NCI-H2029 (cell line): ENCODE measurements at places on chromosomes 12 and 14.

- peak; percentile 1 for DNase-seq
These were observed 1.1 kb downstream of the SMIM10L1 start for GRCh38 chr12:11171969-11172675.

DNA sequence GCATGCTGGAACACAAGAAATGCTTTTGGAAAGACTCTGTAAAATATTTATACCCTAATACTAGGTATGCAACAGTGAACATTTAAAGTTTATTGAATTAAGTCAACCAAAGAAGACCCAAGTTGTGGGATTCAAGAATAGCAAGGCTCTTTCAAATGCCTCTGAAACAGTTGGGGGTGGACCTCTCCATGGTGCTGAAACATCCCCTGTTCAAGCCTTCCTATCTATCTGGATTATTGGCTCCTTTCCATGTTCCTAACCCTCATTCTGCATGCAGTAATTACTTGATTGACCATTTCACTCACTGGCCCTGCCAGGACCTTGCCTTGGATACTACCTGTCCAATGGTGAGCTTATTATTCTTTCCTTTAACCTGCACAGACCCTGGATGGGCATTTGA, 349.7 kb downstream of the NRXN3 start:
- DNase-seq = no peak

- no peak for DNase-seq
These were observed 80.7 kb downstream of the SLC25A47 start for GRCh38 chr14:100403802-100404365.

- no peak for DNase-seq
These were observed 468.7 kb upstream of the SOX5 start for GRCh38 chr12:24418157-24418556.

- no peak for DNase-seq
These were observed 10.7 kb upstream of the WDR89 start for GRCh38 chr14:63652406-63652805.

DNA sequence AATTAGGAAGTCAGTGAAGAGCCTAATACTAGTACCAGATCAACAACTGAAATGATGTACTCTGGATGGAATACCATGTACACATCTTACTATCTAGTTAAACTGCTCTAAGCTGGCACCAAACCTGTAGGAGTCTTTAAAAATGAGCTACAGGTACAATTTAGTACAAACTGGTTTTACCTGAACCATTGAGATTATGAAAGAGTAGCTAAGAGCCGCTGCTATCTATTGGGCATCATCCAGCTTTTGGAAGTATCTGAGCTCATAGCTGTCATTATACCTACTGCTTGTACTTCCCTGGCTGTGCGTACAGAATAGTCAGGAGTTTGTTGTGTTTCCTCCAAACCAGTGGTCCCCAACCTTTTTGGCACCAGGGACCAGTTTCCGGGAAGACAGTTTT, 12.4 kb downstream of the TBC1D30 start:
- DNase-seq = peak; percentile 64

DNA sequence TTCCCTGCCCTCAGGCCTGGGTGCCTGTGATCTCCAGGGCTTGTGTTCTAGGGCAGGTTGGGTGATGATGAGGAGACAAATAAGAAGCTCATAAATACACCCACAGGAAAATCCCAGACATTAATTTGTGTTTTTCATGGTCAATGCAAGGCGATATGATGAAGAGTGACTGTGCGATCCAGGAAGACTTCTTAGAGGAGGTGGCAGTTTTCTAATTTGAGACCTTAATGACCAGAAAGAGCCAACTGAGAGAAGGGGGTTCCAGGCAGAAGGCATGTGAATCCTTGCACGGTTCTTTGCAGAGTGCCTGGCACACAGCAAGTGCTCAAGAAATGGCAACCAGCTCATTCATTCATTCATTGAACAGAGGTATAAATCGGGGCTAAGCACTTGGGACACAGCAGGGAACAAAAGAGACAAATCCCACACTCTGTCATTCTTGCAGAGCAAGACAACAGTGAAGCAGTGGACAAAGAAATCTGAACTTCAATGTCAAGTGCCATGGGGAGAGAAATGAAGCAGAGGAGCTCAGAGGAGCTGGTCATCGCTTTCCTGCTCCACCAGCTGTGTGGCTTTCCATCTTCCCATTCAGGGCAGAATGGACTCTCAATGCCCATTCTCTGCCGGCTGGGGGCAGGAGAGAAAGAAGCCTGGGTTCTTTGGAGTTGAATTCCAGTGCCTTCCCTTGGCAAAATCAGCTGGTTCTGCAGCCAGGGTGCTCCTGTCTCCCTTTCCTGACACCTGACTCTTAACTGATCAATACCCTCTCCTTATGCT, 128.3 kb downstream of the AACS start:
- no peak for DNase-seq

- DNase-seq = no peak
These were observed 205.2 kb upstream of the RTL1 start for GRCh38 chr14:101108579-101109346.

- DNase-seq = peak; percentile 50
These were observed 66.0 kb downstream of the ANO4 start for GRCh38 chr12:100860611-100861010.

DNA sequence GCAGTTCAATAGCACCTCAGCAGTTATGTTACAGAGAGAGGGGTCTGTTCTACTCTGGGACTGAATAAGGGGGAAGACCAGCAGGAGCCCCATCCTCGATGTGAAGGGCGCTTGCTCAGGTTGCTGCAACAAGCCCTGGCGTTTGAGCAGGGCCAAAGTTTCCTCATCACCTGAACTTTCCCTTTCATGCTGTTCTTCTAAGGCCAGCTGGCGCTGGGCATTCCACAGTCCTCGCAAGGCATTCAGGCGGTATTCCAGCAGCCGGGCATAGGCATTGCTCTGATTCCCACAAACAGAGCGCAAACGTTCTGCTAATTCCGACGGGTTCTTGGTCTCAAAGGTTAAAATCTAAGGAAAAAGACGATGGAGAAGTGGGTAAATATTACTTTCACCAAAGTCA, 62.8 kb downstream of the HECTD4 start:
- DNase-seq = no peak

- peak; percentile 95 for DNase-seq
These were observed at the start of gene ARF3 for GRCh38 chr12:48957141-48958048. ARF3 (minus strand) TSS chr12:48957487; CDS start chr12:48941095, 16,392 bp downstream.

GRCh38 chr14:36222952-36223468, 46.5 kb upstream of the PTCSC3 start:
- no peak for DNase-seq

GRCh38 chr12:130640496-130640895, 75.6 kb downstream of the RIMBP2 start:
- no peak for DNase-seq

- no peak for DNase-seq
These were observed 53.0 kb downstream of the SAV1 start for GRCh38 chr14:50615056-50615455.

DNA sequence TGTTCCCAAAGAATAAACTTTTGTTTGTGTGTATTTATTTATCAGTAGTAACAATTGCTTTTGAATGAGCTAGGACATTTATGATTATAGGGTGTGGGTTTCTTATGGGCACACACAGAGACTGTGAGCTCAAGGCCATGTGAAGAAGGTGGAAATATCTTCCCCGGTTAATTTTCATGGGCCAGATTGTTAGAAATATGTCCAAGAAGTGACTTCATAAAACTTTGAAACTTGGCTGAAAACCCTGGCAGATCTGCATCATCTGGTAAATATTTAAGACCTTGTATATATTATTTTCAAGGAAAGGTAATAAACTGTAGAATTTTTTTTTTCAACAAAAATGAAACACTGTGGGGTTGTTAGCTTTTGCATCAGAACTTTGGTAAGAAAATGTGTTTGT, 53.5 kb upstream of the RNU6-8 start:
- no peak for DNase-seq

GRCh38 chr14:84991021-84991420, 538.9 kb upstream of the FLRT2 start:
- no peak for DNase-seq

DNA sequence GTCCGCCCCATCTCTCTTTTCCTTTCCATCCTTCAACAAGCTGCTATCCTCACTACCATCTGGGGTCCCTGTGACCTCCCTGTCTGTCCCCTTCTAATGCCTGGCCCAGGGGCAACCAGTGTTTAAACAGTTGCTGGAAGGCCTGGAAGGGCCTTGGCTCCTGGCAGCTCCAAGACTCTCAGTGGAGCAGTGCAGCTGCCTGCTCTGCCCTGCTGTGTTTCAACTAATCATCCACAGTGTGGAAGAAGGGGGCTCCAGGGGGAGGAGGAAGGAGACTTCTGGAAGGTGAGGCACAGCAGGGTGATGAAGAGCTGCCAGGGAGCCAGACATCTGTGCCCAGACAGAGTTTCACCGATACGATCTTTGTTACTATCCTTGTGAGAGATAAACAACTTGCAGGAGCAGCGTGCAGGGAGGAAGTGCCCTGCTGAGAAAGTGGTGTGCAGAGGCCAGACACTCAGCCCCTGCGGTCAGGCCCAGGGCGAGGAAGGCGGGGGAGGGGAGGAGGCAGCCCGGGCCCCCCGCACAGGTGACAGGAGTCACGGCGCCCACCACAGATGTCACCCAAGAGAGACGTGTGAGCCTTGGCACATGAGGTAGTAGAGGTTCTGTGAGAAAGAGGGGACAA, 1061.8 kb downstream of the BCL11B start:
- no peak for DNase-seq

DNA sequence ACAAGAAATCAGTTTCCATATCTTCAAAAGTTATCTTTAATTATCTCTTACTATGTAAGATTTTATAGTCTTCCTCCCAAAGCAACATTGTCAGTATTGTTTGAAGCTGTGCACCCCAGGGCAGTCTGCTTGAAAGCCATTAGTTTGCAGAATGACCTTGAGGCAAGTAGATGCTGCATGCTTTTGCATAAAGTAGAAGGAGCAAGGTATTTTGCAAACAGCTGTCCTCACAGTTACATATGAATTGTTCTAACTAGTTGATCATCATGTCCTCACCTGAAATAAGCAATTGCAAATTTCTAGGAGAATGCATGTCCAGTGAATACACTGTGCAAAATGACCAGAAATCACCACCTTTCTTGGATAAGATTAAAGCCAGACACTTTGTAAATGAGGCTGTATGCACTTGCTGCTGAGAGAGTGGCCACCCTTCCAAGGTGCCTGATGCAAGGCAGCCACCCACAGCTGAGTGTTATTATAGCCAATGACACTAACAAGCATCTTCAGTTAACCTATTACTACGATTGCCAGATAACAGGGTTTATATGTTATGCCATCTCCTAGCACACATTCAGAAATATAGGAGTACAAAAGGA, 730.0 kb upstream of the TMEM132C start:
- DNase-seq = no peak

DNA sequence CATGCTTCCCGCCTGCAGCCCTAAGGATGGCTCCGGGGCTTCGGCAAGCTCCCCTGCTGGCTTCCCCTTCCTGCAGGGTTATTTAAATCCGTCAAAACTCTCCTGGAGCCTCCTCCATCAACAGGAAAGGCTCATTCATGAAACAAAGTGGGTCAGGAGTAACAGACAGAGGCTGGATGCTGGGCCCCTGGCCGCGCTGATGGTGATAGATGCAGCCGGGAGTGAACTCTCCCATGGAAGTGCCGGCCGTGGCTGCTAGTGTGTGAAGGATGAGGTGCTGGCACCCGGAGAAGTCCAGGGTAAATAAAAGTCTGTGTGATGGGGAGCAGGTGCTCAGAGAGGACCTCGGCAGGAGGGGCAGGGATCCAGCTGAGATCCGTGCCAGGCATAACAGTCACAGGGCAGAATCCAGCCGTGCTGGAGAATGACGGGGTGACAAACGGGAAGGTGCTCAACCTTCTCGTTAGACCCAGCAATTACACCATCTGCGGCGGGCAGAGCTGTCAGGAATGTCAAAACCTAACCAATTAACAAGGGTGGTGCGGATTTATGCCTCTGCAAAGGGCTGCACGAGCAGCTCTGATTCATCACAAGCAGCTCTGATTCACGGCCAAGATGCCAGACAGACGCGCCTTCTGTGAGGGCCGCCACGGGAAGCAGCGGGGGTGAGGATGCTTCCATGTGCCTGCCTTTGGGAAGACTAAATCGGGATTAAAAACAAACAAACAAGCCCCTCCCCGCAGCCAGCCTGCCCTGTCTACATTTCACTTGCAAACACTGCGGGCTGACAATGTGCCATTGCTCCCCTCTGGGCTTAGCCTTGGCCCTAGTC, 55.6 kb downstream of the SYNE3 start:
- peak; percentile 28 for DNase-seq

DNA sequence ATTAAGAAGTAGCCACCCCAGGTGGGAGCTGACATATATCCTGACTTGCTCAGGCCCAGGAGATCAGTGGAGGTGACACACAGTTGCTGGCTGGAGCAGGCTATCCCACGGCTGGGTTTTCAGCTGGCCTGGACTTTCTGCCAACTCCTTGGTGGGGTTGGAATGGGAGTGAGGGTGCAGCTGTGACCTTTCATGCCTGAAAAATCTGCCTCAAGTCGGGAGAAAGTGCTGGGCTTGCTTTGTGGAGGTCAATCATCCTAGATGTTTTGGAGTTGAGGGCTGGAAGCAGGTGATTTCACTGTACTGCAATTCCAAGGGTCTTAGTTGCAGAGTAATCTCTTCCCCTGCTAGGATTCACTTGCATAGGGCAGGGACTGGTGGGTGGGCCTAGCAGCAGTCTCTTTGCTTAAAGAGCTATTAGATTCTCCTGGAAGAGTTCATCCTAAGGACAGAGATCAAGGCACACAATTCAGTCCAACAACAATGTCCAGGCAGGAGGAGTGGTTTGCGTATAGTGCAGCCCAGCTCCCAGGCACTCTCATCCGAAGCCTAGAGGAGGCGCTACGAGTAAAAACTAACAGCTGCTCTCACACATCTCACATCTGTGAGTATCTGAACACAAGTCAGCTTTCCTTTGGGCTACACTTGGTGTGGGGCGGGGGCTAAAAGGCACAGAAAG, 98.1 kb downstream of the GAS2L3 start:
- no peak for DNase-seq

DNA sequence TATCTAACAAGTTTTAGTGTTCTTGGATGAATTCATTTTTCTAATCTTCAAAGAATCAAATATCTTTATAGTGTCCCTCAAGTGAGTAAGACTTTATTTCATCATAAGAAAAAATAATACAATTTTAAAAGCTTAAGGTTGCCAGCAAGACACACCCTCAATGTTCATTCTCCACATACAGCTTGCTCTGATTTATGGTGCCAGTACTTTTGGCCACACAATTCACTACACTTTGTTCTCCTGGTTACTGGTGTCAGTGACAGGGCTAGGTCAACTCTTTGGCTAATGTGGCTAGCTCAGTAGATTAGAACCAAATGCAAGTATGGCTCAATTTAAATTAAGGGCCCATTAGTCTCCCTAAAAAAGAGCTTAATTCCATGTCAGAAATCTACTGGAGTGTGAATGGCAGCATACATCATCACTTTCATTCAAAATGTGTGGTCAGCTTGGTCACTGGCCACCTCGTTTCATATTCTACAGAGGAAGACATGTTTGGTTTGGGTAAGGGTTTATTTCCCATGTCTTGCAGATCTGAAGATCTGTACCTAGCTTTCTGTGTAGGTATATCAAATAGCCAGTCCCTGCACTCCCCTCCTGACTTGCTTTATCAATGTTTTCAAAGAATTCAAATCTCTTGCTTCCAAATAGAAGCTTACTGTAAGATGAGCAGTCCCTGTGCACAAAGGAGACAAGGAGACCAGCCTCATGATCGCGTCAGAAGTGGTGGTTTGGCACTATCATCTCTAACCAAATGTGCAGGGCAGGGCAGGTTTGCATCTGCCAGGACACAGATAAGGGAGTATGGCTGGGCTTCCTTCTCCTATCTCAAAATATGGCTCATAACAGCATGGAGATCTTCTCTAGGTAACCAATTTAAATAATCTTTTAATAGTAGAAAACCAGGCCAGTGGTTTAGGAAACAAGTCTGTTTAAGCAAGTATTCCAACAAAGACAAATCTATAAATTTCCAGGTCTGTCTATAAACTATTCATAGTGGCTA, 31.3 kb downstream of the HECTD4 start:
- DNase-seq = peak; percentile 55

GRCh38 chr12:132061197-132061596, 82.9 kb downstream of the DDX51 start:
- no peak for DNase-seq
